ENCODE measurements at places on chromosomes 4 and X.

DNA sequence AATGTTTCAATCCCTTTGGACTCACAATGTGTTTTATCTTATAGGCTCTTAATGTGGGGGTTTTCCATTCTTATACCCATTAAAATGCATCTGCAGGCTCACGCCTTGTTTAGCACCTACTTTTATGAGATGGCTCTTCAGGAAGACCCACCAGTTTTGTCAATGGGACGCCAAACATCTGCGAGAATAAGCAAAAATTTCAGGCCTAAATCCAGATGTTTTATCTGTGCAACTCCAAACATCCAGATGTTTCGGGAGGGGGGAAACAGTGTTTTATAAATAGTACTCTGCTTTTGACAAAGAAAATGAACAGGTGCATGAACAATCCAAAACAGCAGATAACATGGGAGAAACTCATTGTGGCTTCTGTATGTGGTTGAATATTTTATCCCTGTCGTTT lies 342.8 kb downstream of the DHX15 start:
- no peak for DNase-seq

GRCh38 chr4:680551-680927 lies 6.2 kb downstream of the MYL5 start:
- DNase-seq, result no peak

DNA sequence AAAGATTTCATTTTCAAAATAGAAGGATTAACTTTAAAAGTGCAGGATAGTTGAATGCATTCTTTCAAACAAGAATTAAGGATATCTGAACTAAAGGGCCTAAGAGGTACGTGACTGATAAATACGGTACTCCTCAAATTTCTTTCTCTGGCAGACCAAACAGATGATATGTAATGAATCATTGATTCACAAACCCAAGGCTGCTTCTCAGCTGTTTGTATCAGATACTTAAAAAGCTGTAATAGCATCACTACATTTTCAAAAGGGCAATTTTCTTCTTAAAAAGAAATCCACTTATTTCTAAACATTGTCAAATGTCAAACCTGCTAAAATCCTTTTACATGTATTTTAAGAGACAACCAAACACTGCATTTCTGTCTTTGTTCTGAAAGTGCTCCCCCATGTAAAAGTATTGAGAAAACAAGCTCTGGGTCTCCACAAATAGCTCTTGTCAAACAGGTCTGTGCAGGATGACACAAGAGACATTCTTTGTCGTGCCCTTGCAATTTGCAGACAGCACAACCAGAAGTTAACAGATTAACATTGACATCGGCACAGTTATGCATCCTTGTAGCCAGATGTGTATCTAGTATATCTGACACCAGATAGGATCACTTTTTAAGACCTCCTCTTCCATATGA lies 82.0 kb downstream of the MANBA start:
- DNase-seq, result no peak

DNA sequence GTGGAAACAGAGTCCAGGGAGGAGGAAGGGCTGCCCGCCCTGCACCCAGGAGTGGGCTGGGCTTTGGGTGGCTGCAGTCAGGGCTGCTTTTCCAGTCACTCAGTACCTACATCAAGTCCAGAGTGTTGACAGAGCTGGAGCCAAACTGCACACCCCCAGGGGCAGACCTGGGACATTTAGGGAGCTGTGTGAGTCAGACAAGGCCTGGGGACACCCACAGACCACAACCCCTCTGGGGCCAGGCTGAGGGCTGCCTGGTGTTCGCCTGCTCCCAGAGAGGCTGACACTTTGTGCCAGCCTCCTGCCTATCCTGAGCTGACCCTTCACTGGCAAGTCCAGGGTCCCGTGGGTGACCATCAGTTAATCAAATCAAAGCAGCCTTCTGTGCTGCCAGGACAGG lies 240.0 kb downstream of the BCOR start:
- DNase-seq, result peak; percentile 37

DNA sequence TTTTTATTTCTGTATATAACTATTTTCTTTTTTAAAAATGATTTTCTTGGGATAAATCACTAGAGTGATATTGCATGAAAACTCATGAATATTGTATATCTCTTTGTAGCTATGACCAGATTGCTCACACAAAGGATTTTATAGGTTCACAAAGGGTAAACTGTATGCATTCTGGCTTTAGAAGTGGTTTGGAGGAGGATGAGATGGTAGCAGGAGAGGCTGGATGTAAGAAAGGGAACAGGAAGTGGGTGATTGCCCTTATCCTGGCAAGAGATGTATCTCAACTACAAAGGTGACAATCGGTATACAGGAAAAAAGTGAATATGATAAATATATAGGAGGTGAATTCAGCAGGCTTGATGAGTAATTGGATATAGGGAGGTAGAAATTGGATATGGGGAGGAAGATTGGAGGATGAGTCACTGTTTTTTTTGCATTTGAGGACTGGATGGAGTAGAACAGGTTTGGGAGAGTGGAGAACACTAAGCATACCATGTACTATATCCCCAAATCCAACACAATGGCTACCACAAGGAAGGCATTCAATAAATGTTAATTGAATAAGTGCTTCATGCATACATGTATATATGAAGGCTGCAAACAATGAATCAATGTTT lies 9.9 kb downstream of the FGG start:
- no peak for DNase-seq

Data from activated naive CD4-positive, alpha-beta T cell treated with Interleukin-2 at 50 U/mL for 16 hours (primary cell).